Effector memory CD4-positive, alpha-beta T cell (primary cell): ENCODE measurements at places on chromosomes 7 and 10.

- no peak for DNase-seq
These were observed 106.5 kb downstream of the WDR37 start for GRCh38 chr10:1162481-1163203.

DNA sequence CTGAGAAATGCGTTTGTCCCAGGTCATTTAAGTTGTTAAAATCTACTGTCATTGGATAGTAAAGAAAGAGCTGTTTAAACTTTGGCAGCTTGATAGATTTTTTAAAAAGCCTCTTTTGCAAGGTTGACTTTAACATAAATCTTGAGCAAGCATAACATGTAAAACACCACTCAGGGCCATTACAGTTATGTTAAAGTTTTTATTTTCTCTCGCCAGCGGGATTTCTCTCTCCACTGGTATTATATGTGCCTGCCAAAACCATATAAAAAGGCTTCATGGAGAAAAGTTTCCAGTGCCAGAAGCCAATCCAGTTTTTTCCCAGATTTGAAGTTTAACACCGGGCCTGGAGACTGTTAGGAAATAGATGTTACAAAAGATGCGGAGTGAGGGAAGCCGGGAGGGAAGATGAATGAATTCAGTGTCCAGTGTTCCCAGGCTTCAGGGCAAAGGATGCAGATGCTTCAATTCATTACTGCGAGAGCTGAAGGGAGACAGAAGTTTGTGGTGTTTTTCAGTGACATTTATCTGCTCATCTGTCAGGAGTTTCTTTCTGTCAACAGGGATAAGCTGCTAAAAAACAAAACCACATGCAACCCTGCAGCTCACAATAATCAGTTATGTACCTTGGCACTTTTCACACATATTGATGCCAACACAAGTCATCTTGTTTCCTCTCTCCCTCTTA, 155.5 kb downstream of the SPAG6 start:
- DNase-seq: no peak

DNA sequence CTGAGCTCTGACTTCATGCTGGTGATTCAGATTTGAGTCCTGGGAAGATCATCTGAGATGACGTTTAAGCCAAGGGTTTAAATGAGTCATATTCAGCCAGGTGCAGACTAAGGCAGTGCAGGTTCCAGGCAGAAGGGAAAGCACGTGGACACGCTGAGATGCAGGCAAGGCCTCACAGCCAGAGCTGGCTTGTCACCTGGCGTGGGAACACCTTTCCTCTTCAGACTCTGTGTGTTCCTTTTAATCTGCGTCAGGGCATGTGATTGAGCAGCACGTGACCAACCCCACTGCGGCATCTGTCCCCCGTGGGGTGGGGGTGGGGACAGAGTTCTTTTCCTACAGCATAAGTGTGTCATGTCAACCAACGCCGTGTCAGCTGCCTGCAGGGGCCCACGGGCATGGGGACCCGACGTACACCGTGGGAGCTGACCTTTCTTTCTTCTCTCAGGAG, 10.7 kb upstream of the IDI2 start:
- DNase-seq: peak; percentile 51

DNA sequence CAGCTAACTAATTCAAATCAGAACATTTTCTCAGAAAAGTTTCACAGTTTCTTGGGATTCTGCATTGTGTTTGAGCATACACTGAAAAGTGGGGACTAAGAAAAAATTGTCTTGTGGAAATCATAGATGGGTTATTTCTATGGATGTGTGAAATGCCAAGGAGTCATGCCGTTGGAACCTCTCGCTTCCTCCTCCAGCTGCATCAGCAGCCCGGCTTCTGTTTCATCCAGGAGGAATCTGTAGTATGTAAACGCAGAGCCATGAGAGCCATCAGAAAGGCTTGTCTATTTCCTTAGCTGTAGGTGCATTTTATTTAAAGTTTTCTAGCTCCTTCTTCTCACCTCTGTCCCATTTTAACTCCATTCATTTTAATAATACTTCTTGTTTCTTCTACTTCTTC, 1144.1 kb downstream of the GATA3 start:
- DNase-seq: no peak

DNA sequence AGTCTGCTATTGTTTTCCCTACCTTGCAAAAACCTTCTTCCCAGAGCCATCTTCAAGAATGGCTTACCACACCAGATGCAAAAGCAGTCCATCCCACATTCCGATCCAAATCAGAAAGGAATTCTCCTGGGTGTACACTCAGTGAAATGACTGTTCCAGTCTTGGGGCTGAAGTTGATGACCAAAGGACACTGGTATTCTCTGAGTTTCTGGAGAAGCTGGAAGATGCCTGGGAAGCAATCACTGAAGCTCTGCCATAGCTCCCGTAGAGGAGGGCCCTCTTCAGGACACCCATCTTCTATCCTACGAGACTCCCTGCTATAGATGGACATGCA, 155.7 kb downstream of the LCOR start:
- DNase-seq: no peak

- no peak for DNase-seq
These were observed 1203.3 kb upstream of the CELF2 start for GRCh38 chr10:9814285-9814864.

- DNase-seq: no peak
These were observed 355.2 kb downstream of the CCSER2 start for GRCh38 chr10:84683550-84683949.

DNA sequence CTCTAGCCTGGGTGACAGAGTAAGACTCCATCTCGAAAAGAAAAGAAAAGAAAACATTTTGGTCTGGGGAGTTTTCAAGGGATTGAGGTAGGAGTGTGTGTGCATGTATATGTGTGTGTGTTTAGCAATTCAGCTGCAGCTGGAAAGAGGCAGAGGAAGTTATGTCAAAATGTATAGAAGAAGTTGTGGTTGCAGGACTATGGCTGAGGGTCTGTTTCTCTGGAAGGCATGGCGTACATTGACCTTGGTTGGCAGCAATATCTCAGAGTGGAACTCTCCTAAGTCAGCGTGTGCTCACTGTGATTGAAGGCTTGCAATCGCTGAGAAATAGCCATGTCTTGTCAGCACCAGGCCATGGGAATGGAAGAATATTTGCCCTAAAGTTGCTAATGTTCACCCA, 28.6 kb upstream of the RHBDD2 start:
- no peak for DNase-seq

GRCh38 chr7:6508950-6509349, 42.3 kb downstream of the GRID2IP start:
- no peak for DNase-seq

GRCh38 chr7:129864042-129864441, 88.7 kb downstream of the UBE2H start:
- DNase-seq: no peak

DNA sequence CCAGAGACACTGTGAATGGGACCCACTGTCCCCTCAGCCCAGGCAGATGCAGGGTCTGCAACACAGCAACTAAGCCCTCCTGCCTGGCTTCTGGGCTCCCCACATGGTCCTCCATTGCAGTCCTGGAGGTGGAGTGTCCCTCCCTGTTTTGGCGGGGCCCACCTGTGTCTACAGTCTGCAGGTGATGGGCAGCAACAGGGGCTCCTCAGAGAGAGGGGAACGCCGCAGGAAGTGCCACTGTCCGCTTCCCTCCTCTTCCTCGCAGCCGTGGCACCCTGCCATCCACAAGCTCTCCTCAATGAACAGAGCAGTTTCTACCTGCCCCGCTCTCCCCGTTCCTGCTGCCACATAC, 9.3 kb downstream of the CAMK2G start:
- DNase-seq: no peak

- DNase-seq: no peak
These were observed 142.1 kb downstream of the PHTF2 start for GRCh38 chr7:77940647-77941046.

GRCh38 chr7:54705436-54705835, 53.6 kb downstream of the SEC61G start:
- no peak for DNase-seq
